Stimulated activated CD4-positive, alpha-beta T cell treated with anti-CD3 and anti-CD28 coated beads, Interleukin-1b, Interleukin-23, amount 100 ng/mL, for 4 hours (primary cell): ENCODE measurements at places on chromosomes 7 and 10.

DNA sequence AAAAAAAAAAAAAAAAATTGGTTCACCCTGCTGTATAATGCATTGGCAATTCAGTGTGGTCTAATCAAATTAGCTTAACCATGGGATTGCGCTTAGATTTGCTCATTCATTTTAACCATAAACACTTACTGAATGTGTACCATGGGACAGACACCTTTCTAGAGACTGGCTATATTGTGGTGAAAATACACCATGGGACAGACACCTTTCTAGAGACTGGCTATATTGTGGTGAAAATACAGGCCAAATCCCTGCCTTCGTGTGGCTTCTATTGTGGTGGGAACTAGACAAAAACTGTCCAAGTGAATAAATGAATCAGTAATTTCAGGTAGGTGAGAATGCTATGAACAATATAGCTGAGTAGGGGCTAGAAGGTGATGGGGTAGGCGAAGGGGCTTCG is 10.2 kb upstream of the REPIN1 start:
- DNase-seq: no peak

DNA sequence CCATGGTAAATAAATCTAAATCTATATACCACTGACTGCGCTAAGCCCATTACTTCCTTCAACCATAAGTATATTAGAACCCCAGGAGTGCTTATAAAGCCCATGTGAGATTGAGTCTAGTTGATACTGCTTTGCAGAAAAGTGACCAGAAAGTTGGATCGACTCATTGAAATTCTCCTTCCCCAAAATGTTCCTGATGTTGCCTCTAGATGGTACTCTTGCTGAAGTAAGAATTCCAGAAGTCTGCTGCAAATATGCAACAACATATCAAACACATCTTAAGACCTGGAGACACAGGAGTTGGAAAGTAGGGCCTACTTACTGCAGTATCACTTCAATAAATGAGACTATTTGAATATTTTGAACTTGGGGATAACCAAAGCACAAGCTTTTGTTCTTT is 550.8 kb downstream of the IPMK start:
- DNase-seq: no peak

GRCh38 chr7:35781200-35781701 is 19.6 kb upstream of the SEPTIN7 start:
- no peak for DNase-seq

- DNase-seq: no peak
These were observed 28.9 kb upstream of the INHBA start for GRCh38 chr7:41731493-41732435.

GRCh38 chr10:99125879-99126278 is 109.8 kb downstream of the HPSE2 start:
- DNase-seq: no peak

DNA sequence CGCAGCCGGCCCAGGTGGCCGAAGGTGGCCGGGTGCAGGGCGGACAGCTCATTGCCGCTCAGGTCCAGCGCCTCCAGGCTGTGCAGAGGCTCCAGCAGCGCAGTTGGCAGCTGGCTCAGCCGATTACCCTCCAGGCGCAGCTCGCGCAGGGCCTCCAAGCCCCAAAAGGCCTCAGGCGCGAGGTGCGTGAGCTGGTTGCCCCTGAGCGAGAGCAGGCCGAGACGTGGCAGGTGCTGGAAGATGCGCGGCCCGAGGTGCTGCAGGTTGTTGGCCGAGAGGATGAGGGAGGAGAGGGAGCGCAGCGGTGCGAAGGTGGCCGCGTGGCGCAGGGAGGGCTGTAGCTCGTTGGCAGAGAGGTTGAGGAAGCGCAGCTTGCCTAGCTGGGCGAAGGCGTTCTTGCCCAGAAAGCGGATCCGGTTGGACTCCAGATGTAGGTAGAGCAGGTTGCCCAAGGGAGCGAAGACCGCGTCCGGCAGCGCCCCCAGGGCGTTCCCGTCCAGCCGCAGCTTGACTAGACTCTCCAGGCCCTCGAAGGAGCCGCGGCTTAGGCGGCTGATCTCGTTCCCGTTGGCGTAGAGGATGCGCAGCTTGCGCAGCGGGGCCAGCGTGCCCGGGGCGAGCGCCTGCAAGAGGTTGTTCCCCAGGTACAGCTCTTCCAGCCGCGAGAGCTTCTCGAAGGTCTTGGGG is 923 bp downstream of the TRIL start:
- DNase-seq: no peak

- DNase-seq: no peak
These were observed 122.3 kb downstream of the SLIT1 start for GRCh38 chr10:97063271-97063982.

- no peak for DNase-seq
These were observed 181.1 kb downstream of the NRP1 start for GRCh38 chr10:33153251-33153967.

GRCh38 chr7:80612880-80613279 is 25.6 kb upstream of the CD36 start:
- no peak for DNase-seq

- DNase-seq: no peak
These were observed 507.4 kb upstream of the PODXL start for GRCh38 chr7:132063800-132064199.

DNA sequence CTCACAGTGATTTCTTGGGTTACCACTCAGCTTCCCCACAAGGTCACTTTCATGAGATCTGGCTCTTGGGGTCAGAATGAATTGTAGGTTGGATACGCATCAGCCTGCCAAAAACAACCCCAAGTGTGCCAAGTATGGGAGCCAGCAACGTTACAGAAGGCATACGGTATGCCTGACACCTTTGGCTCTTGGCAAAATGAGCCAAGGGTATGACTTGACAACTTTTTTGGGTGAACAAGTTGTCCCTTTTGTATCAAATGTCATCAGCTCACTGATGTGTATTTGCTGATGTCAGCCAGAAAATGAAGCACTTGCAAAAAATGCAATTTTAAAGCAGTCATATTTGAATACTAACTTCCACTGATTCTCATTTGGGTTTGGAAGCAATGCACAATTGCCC is 168.4 kb downstream of the CACNB2 start:
- no peak for DNase-seq

DNA sequence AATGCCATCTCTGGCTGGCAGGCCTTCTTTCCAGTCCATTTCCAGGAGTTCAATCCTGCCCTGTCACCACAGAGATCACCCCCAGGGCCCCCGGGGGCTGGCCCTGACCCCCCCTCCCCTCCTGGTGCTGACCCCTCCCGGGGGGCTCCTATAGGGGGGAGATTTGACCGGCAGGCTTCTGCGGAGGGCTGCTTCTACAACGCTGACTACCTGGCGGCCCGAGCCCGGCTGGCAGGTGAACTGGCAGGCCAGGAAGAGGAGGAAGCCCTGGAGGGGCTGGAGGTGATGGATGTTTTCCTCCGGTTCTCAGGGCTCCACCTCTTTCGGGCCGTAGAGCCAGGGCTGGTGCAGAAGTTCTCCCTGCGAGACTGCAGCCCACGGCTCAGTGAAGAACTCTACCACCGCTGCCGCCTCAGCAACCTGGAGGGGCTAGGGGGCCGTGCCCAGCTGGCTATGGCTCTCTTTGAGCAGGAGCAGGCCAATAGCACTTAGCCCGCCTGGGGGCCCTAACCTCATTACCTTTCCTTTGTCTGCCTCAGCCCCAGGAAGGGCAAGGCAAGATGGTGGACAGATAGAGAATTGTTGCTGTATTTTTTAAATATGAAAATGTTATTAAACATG is 6.0 kb downstream of the CHPF2 start:
- DNase-seq: no peak

DNA sequence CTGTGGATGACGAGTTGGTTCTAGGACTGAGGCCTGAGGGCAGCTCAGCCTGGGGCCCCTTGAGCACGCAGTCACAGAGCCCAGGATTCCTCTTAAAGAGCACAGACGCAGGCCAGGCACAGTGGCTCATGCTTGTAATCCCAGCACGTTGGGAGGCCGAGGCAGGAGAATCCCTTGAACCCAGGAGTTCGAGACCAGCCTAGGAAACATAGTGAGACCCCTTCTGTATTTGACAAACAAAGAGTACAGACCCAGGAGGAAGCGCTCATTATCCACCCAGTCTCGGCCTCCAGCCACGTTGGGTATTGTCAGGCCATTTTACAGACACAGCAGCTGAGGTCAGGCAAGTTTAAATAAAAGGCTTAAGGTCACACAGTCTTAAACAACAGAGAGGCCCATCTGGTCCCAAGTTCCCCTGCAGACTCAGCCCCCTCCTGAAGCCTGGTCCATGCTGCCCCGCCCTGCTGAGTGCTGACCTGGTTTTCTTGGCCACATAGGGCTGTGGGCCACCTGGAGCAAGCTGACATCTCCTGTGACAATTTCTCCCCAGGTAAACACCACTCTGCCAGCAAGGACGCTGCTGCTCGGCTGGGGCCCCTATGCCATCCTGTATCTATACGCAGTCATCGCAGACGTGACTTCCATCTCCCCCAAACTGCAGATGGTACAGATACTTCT is 12.6 kb downstream of the RGR start:
- no peak for DNase-seq

- no peak for DNase-seq
These were observed 700.8 kb upstream of the KCND2 start for GRCh38 chr7:119572132-119572531.

DNA sequence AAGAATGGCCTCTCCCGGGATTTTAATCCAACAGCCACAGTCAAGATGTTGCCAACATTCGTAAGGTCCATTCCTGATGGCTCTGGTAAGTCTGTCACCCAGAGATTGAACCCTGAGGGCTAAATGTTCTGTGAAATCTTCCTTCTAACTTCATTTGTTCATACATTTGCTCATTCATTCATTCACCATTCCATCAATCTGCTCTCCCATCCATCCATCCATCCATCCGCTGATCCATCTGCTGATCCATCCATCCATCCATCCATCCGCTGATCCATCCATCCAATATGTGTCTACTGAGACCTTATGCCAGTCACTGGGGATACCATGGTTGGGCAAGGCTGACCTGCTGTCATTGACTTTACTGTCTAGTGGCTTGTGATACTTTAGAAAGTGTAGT is 65.6 kb downstream of the HK1 start:
- DNase-seq: no peak

DNA sequence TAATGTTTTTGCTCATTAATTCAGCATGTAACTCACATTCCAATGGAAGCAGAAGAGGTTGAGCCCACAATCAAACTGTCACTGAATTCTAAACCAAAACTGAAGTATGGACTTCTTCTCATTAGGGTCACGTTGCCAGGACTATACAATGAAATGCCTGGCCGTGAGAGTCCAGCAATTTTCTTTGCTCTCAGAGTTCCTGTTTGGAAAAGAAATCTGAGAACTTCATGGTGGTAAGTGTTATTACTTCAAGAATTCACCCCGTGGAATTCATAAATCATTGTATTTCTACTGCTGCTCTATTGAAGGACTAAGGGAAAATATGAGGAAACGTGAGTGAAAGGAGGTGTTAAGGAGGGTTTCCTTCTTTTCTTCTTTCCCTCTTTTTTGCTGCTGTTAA is 441.8 kb upstream of the AKR1E2 start:
- no peak for DNase-seq

GRCh38 chr10:60148266-60148840 is 241.3 kb downstream of the ANK3 start:
- no peak for DNase-seq

GRCh38 chr7:115145512-115145911 is 223.6 kb downstream of the MDFIC start:
- no peak for DNase-seq

- no peak for DNase-seq
These were observed 184.5 kb upstream of the CXCL12 start for GRCh38 chr10:44569193-44570091.

- DNase-seq: no peak
These were observed 131.9 kb downstream of the LHPP start for GRCh38 chr10:124593431-124593985.

DNA sequence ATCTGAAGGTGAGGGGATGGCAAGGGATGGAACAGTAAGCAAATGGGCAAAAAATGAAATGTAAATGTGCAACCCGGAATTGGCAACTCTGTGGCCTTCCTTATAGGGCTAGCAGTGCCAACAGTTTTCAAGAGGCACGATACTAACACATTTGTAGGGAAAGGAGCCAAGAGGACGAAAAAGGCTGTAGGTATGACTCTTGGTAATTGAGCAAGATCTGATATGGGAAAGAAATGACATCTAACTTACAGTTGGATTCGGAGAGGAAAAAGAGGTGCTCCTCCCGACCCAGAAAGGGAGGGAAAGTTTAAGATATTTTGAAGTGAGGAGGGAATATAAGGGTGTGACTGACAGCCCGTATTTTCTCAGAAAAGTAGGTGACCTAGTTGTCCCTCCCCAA is 2.1 kb upstream of the CREM start:
- DNase-seq: no peak

DNA sequence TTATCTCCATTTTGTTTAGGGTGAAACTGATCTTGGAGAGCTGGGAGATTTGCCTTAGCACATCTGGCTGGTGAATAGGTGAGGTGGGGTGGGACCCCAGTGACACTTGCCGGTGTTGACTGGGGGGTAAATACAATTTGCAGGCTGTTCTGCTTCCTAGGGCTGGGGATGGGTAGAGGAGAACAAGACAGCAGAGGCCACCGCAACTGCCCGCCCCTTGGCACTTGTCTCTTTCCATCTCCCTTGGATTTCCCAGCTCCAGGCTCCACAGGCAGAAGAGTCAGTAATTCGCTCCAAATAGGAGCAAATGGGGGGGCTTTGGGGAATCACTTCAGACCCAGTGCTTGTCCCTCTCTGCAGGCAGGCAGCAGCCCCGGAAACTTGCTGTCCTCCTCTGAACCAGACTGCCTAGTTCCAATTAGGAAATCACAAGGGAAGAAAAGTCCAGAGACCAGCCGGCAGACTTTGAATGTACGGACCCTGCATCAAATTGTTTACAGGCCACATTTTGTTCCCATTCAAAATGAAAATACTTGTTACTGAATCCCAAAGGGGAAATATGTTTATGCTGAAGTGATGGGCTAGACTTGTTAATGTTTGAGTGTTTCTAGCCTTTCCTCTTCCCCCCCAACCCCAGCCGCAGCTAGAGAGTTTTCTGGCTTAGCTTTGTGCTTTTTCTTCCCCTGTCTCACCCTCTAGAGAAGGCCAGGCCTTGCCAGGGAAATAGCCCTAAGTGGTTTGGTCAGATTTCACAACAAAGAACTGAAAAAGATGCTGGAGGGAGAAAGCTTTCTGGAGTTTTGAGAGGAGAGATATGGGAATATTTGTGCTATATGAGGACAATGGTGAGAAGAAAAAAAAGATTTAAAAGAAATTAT is 10.0 kb upstream of the INPP5F start:
- no peak for DNase-seq

- no peak for DNase-seq
These were observed 76.6 kb downstream of the DNAJC1 start for GRCh38 chr10:21926949-21927348.

GRCh38 chr7:140079121-140079536 is 16.4 kb upstream of the PARP12 start:
- DNase-seq: no peak

GRCh38 chr10:5894873-5895272 is 4.8 kb downstream of the FBH1 start:
- DNase-seq: no peak

DNA sequence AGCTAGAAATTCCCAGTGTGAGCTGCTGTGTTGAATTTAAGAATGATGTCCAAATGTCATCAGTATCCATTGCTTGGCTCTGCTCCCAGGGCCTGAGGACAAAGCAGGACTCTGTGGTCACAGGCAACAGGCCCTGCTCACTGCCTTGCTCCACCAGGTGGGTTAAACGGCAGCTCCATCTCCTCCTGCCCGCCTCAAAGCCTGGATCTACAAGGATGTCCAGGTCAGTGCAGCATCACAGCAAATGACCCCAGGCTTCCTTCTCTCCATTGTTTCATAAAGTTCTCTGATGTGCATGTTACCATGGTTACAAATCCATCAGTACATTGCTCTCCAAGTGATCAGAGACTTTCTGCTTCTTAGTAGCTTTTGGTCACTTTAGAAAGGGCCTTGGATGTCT is 322.0 kb upstream of the ZNF32 start:
- DNase-seq: no peak
